ENCODE measurements at places on chromosomes 5 and 9. TPM values are rescaled to one million over a fixed set of nuclear protein-coding genes. Genes with fewer than 3 reads are reported as not detected.
A peak's percentile ranks its signal among the peaks of the same experiment; 100 is the strongest.

GRCh38 chr5:139686356-139686705 is 38.2 kb downstream of the CXXC5 start:
- DNase-seq: no peak

GRCh38 chr5:10601246-10602030 is 37.6 kb downstream of the ANKRD33B start:
- peak; percentile 97 for DNase-seq

DNA sequence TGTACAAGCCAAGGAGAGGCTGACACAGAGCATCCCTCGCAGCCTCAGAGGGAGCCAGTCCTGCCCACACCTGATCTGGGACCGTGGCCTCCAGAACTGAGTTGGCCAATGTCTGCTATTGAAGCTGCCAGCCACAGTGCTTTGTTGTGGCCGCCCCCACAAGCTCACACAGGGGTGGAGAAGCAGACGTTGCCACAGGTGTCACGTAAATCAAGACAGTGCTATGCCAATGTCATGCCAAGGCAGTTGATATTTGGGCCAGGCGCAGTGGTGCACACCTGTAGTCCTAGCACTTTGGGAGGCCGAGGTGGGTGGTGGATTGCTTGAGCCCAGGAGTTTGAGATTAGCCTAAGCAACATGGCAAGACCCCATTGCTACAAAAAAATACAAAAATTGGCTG is 17.3 kb upstream of the TERT start:
- no peak for DNase-seq

- DNase-seq: no peak
Observed at GRCh38 chr9:110809038-110809595, 140.5 kb downstream of the MUSK start.

DNA sequence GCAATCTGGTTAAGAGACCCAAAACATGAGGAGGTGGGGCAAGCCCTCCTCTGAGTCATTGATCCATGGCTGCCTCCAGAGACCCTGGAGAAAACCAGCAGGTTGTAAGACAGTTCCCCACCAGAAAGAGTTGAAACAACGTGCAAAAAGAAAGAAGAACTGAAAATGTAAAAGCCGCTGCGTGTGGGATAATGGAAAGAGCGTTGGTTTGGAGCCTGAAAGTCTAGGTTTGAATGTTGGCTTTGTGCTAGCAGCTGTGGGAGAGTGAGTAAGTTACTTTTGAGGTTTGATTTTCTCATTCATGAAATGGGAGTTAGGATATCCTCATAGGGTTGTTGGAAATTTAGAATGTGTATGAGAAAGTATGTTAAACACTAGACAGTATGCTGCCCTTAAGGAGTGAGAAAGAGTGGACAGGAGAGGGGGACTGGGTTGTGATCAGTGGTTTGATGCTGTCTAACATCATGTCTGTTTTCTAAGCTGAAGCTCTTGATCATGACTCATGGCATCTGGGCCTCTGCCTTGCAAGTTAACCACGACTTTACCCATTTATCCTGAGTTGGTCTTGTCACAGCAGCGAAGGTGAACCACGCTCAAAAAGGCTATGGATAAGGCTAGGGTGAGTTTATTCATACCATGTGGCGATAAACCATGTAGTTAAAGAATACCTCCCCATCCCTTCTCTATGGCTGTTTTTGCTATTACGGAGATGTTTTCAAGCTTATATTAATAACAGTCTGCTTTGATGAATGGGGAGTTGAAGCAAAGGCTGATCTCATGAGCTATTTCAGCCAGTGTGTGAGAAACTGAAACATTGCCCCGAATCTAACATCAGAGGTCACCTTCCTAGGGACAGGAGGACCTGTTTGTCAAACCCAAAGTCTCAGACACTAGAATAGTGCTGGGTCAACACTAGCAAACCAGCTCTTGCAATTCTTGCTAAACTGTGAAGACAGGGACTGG is 41.3 kb downstream of the ZNF366 start:
- DNase-seq: peak; percentile 23

- DNase-seq: no peak
Observed at GRCh38 chr9:126982215-126983002, 67.8 kb downstream of the RALGPS1 start.

DNA sequence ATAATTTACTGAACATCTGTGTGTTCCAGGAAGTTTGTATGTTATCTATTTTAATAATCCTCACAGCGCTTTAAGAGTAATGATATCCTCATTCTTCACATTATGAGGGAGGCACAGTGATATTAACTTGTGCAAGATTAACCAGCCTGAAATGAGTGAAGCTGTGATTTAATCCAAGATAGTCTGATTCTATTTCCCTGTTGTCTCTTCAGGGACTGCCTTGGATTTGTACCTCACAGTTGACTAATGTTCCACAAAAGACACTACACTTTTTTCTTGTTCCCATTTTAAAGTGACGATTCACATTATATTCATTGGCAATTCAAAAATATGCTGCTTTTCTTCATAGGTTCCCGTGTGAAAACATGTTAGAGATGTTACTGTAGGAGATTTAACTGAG is 125.3 kb upstream of the GNA14 start:
- DNase-seq: no peak

DNA sequence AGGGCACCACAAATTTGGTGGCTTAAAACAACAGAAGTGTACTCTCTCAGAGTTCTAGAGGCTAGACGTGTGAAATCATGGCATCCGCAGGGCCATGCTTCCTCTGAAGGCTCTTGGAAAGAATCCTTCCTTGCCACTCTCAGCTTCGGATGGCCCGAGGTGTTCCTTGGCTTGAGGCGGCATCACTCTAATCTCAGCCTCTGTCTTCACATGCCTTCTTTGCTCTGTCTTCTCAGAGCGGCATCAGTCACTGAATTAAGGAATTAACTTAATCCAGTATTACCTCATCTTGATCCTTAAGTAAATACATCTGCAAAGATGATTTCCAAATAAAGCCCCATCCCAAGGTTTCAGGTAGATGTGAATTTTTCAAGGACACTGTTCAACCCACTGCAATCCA is 211.1 kb upstream of the TRIM32 start:
- no peak for DNase-seq

DNA sequence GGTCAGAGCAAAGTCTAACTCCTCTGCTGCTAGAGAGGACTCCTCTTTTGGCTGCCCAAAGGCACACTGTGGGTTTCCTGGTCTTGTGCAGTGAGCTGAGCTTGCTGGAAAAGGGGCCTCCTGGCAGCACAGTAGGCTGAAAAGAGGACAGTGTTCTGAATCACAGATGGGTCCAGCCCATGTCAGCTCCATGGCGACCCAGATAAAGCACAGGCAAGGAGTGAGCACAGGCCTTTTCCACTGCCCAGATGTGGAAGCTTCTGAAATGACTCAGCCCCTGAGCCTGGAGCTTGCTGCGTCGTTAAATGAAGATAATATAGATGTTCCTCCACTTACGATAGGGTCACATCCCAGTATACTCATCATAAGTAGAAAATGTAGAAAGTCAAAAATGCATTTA is 8.1 kb downstream of the CCDC180 start:
- no peak for DNase-seq

DNA sequence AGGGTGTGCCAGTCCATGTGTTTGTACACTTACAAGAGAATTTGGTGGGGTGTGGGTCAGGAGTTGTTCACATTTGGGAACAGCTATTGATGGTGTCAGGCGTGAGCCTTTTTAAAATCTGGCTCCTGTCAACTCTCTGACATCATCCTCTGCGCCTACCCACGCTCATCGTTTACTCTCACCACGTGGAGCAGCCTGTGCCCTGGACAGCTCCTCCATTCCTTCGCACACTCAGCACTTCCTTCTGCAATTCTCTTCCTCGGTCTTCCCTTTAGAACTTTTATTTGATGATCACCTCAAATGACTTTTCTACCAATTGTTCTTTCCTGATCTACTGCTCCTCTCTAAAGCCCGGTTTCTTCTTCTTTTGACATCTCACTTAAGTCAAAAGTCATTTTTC is 42.1 kb upstream of the GNAQ start:
- no peak for DNase-seq

DNA sequence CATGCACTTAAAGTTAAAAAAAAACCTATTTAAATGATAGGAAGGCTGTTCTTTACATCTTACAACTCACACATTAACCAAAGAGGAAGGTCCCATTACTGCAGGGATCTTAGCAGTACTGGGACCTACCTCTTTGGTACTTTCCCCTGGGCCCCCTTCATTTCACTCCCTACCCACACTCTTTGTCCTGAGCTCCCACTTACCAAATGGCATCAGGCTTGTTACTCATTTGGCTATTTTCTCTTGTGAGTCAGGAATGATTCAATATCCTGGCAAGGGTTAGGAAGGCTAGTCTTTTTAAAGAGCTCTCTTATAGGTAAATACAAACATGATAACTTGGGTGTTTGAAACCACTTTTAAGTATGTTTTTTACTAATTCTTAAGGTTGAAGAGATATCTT is 117.4 kb upstream of the ELL2 start:
- DNase-seq: peak; percentile 91

PAEP gene
- total RNA-seq: not detected

SKP1 gene
- 311 TPM for total RNA-seq

HEMGN gene
- not detected for total RNA-seq

BSPRY gene
- not detected for total RNA-seq

DCAF12 gene
- total RNA-seq: 28.2 TPM

RPL37 gene
- 1,380 TPM for total RNA-seq

IRX1 gene
- not detected for total RNA-seq
